ENCODE measurements at places on chromosomes 3 and 15.

DNA sequence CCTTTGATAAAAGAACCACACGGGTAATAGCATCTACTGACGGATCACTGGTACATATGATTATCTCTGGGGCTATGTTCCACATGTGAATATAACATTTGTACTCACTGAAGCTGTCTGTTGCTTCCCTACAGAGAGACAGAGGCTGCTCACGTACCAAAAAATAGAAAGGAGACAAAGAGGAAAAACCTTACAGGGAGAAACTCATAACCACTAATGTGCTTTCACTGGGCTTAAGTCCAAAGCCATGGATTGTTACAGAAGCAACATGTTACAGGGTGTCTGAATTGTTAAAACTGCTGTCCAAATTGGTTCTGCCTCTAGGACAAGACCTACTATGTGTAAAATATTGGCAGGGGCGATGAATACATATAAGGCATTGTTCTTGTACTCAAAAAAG is 311.9 kb downstream of the FOXP1 start:
- no peak for DNase-seq

GRCh38 chr3:104939196-104939595 is 427.5 kb upstream of the ALCAM start:
- no peak for DNase-seq

- no peak for DNase-seq
Observed at GRCh38 chr15:63856711-63857460, 23.1 kb upstream of the HERC1 start.

DNA sequence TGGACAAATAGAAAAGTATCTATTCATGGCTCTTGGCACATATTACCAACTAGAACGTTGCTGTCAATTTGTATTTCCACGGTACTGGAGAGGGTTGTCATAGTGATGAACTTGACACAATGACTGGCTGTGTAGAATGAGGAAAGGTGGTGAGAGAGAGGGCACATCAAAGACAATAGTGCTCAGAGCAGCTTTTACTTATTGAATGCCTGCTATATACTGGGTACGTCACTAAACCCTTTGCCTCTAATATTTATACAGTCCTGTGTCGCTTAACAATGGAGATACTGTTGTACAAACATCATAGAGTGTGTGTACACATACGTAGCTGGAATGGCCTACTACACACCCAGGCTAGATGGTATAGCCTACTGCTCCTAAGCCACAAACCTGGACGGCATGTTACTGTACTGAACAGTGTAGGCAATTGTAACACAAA is 8.3 kb downstream of the TMPRSS7 start:
- DNase-seq: no peak

GRCh38 chr3:112339134-112339533 is 6.2 kb downstream of the CD200 start:
- no peak for DNase-seq

- DNase-seq: no peak
Observed at GRCh38 chr3:183554377-183554776, 1.1 kb downstream of the KLHL6 start.

DNA sequence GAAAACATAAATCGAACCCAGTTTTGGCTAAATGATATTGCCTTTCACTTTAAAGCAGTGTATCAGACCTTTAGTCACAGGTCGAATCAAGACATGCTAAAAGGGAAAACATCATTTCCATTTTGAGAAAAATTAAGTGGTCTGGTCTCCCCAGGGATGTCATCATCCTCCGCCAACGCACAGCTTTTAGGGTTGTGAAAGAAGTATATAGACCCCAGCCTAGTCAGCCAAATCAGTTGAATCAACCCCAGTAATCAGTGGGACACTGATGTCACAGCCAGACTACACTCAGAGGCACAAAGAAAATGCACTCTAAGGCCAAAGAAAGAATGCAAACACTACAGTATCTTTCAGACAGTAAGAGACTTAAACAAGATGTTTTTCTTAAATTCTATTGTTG is 187.4 kb downstream of the ZIC4 start:
- DNase-seq: peak; percentile 32

DNA sequence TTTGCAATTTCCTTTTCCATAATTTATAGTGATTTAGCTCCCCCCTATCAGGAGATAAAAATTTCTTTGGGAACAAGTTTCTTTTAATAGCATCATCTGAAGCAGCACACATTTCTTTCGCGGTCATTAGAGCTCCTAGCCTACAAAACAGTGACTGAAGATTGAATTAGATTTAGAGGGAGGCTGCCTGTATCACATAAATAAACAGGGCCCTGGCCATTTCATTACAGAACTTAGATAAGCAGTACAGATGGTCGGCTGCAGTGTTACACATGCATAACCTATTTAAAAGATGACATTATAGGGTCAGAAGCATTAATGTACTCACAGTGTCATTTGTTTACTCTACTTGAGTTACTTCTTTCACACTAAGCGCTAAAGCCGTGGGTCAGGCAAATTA is 81.4 kb upstream of the SLC25A26 start:
- no peak for DNase-seq

- no peak for DNase-seq
Observed at GRCh38 chr15:64767203-64767602, 8.2 kb downstream of the RBPMS2 start.

DNA sequence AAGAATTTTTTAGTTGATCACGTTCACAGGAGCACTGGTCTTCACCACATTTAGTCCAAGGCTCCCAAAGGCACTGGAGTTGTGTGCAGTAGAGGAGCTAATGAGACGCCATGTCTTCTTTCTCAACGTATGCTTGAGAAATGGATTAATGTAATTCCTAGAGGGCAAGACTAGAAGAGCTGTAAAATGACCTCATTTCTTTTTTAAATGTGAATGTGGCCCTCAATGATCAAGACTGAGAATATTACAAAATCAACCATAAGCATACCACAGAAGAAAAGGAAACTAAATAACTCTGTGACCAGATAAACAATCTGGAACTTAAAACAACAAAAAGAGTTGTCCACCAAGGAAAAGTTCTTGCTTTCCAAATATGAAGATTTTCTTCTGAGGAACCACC is 112.1 kb upstream of the THBS1 start:
- DNase-seq: no peak

DNA sequence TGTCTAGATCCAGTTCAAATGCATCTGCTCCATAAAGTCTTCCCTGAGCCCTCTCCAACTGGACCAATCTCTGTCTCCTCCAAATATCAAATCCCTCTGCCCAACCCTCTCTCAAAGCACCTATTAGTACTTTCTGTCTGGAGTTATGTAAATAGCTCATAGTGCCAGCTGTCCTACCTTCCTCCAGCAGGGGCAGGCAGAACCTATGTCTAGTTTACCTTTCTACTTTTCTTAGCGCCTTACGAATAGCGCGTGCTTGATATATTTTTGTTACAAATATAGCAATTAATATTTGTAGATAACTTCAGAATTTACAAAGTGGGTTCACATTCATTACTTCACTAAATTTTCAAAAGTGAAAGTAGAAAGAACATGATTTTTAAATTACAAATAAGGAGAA is 14.0 kb upstream of the CCDC80 start:
- no peak for DNase-seq

DNA sequence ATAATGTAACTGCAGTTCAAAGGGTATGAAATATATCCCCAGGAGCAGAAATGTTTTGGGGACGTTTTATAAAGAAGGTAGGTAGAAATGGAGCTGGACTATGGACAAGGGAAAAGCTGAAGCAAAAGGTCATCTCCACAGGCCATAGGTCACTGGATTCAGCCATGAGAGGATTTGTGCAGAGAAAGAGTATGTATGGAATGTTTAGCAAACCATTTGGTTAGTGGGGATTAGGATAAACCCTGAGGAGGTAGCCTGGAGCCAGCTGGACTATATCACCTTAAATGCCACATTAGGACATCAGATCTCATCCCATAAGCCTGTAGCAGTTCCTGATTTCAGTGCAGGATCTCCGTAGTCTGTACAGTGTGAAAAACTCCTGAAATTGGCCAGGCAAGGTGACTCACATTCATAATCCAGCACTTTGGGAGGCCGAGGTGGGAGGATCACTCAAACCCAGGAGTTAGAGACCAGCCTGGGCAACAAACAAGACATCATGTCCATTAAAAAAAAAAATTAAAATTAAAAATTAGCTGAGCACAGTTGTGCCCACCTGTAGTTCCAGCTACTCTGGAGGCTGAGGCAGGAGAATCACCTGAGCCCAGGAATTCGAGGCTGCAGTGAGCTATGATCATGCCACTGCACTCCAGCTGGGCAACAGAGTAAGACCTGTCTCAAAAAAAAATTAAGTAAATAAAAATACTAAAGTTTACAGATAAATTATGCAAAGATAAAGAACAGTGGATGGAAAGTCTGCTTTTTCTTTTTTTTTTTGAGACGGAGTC is 4.7 kb downstream of the IP6K1 start:
- no peak for DNase-seq

GRCh38 chr3:119243712-119244111 is 3.0 kb upstream of the B4GALT4 start:
- no peak for DNase-seq
